Stimulated activated CD4-positive, alpha-beta T cell treated with anti-CD3 and anti-CD28 coated beads, TNF-alpha, amount 100 ng/mL, for 1 hour (primary cell): ENCODE measurements at places on chromosomes 12 and 14.
A peak's percentile ranks its signal among the peaks of the same experiment; 100 is the strongest.

GRCh38 chr14:38505221-38505972, 249.5 kb upstream of the CLEC14A start:
- DNase-seq = no peak

DNA sequence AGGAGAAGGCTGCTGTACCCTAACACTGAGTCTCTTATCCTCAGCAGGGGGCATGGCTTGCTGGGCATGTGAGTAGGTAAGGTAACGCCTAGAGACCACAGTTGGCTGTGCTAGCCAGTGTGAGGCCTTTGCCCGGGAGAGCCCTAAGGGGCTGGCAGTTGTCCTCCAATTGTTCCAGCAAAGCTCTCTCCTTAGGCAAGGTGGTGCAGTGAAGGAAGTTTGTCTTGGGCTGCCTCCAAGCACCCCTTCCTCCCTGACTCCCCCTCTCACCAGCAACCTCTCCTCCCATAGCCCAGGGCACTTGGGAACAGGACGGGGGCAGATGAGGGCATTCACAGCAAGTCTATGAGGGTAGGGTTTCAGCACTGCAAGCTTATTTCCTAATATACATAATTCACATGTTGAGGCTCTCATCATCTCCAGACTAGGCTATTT, 23.0 kb downstream of the LACRT start:
- no peak for DNase-seq

- no peak for DNase-seq
Measured at GRCh38 chr12:130615861-130616345, 100.2 kb downstream of the RIMBP2 start.

GRCh38 chr12:118649765-118650585, 273.6 kb downstream of the SUDS3 start:
- no peak for DNase-seq

DNA sequence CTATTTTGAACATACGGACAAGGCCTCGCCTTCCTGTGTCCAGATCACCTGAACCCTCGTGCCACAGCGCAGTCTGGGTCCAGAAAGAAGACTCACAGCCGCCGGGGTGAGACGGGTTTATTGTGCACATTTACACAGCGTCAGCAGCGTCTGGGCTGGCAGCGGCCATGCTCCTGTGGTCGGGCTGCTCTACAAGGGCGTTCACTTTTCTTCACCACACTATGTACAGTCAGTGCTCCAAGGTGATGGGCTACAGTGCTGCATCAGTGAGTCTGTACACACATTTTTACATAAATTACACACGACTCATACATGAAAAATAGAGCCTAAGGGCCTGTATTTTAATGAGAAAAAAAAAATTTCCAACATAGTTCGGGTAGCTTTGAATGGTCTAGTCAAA, 18.0 kb downstream of the ZFYVE21 start:
- no peak for DNase-seq

DNA sequence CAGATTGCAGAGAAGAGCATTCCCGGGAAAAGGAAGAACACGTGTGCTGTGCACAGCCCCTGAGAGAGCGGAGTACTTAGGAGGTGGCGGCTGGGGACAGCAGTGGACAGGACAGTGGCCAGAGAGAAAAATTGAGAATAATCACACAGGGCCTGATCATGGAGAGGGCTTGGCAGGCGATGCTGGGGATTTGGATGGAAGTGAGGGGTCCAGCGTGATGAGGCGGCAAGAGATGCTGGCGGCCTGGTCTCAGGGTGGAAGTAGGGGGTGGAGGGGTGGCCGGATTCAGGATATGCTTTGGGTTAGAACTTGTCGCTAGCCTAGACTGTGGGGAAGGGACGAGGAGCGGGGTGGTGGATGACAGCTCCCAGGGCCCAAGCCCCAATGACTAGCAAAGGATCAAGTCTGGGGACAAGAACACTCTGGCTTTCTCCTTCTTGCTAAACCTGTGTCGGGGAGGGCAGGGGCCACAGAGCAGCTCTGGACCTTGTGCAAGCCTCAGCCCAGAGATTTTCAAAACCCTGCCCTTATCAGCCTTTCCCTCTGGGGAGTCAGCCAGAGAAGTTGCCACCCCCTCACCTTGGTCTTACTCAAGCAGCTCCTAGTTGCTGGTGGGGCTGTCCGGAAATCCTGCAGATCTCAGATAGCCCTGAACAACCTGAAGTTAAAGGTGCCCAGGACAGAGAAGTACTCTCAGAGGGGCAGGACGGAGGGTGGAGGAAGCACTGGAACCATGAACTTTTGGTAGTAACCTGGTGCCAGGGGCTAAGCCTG, 1.3 kb downstream of the HVCN1 start:
- DNase-seq = no peak

DNA sequence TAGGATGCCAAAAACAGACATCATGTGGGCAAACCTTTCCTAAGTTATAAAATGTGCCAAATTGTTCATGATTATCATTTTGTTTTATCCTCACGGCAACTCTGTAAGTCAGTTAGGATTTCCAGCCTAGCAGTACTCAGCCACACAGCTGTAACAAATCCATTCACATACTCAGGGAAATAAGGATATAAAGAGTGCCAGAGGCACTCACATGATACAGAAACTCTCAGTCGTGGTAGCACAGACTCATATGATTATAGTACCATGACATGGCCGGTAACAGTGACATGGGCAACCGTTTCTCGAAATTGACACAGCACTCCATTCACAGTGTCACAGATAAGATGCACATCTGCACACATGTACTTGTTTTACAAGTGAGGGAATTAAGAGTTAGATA, 344.2 kb downstream of the LRIG3 start:
- no peak for DNase-seq

DNA sequence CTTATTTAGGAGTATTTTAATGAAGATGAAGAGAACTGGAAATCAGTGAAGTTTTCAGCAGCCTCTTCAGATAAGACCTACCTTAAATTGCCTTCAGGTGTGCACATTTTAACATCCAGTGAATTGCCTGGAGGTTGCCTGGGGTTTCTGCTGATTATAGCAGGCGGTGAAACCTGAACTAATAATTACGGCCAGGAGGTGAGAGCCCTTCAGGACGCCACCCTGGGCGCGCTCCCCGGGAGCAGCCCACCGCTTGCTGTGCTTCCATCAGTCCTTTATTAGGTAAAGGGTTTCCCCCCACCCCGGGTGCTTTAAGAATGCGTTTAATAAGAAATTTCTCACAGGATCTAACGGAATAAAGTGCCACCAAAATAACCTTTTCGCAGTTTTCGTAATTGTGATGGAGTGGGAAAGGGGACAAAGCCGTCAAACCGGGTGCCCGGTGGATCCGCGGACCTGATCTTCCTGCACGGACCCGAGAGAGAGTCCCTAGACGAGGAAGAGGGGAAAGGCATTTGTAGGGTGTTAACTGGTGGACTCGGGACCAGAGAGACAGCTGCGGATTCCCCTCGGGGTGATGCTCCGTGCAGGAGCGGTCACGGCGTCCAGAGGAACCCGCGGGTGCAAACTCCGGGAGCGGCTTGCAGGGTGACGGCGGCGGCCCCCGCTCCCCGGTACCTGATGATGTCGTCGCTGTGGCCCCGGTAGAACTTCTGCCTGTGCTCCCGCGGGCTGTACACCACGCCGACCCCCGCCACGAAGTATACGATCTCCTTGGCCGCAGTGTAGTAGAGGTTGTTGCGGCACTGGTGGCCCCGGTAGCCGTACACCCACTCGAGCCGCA, 902 bp downstream of the EML5 start:
- DNase-seq = no peak

DNA sequence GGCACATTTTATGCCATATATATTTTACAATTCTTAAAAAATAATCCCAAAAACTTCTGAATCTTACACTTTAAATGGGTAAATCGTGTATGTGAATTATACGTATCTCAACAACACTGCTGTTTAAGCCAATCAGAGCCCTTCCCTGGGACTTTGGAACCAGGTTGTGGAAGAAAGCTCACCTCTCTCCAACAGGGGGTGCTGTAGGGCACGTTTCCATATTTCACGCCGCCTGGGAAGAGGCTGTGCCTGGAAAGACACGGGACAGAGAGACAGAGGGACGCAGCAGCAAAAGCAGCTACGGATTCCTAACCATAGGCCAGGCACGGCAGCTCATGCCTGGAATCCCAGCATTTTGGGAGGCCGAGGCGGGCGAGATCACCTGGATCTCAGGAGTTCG, 29.4 kb upstream of the FBRSL1 start:
- DNase-seq = no peak

GRCh38 chr12:52988898-52989297, 17.4 kb upstream of the EIF4B start:
- DNase-seq = no peak

- peak; percentile 80 for DNase-seq
Measured at GRCh38 chr12:121776190-121777098, 17.0 kb downstream of the RHOF start.

- DNase-seq = no peak
Measured at GRCh38 chr12:12466157-12466556, 96.5 kb downstream of the DUSP16 start.

- no peak for DNase-seq
Measured at GRCh38 chr14:100416081-100416680, 93.0 kb downstream of the SLC25A47 start.

GRCh38 chr14:92651106-92651757, 97.2 kb downstream of the LGMN start:
- DNase-seq = peak; percentile 61

- no peak for DNase-seq
Measured at GRCh38 chr12:109967383-109968031, 28.7 kb downstream of the GIT2 start.

DNA sequence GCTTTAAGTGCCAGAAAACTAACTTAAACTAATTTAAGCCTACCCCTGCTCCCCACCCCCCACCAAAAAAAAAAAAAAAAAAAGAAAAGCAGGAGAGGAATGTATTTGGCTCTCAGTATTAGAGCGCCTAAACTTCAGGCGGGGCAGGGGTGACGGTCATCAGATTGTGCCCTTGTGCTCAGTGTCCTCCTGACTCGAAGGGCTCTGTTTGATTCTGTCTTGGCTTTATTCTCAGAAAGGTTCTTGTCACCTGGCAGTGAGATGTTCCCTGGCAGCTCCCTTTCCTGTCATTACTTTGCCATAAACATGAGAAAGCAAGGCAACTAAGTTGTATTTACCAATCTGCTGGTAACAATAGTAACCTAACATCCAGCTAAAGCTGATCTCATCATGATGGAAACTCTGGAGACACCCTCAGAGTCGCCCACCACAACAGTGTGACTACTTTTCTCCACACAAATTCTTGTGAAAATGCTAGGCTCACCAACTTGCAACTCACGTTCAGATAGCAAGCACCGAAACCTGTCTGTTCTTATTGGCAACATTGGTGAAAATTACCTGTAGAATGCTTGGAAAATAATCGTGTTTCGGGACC, 39.0 kb upstream of the WNK1 start:
- DNase-seq = no peak

GRCh38 chr14:98822917-98823316, 449.1 kb downstream of the BCL11B start:
- DNase-seq = no peak

GRCh38 chr14:66603945-66604344, 96.0 kb downstream of the GPHN start:
- no peak for DNase-seq

DNA sequence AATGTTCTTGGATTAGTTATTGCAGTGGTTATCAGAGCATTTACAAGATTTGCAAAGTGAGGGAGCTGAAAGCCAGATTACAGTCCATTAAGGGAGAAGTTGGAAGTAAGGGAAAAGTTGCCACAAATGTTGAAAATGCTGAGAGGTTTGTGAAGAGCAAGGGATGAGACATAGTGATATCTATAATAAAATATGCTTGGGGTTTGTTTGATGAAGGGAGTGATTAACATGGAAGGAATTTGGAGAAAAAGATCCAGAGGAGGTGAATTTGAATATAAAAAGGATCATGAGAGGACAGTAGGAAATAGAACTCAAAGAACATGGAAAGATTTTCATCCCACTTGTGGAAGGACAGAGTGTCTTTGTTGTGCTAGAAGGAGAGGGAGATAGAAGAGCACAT, 19.3 kb upstream of the CCER1 start:
- no peak for DNase-seq

DNA sequence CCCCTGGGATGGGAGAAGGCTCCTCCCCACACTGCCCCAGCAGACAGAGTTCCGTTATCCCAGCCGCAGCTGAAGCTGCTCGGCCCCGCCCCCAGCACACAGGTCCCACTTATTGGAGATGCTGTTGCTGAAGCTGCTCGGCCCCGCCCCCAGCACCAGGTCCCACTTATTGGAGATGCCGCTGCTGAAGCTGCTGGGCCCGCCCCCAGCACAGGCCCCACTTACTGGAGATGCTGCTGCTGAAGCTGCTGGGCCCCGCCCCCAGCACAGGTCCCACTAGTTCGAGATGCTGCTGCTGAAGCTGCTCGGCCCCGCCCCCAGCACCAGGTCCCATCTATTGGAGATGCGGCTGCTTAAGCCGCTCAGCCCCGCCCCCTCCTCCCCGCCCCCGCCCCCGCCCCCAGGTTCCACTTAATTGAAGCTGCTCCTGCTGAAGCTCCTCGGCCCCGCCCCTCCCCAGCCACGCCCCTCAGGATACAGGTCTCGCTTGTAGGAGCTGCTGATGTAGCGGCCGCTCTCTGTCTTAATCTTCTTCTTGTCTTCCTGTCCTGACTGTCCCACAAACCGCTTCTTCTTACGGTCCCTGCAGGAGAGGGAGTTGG, 12.0 kb downstream of the CFAP73 start:
- no peak for DNase-seq

GRCh38 chr12:82474798-82475184, 116.5 kb downstream of the METTL25 start:
- no peak for DNase-seq

DNA sequence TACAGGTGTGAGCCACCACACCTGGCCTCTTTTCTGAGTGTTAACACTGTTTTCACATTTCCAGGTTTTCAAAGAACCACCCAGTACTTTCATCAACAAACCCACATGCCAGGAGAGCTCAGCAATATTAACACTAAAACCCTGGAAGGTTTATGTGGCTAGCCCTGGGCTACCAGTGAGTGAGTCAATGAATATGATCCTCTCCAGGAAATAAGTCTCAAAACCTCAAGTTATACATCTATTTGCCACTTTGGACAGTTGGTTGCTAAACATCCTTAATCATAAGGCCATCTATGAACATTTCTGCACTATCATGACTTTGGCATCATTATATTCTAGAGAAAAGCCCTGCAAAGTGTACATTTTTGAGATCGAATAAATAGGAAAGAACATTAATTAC, 6.3 kb upstream of the CDKL1 start:
- DNase-seq = no peak

DNA sequence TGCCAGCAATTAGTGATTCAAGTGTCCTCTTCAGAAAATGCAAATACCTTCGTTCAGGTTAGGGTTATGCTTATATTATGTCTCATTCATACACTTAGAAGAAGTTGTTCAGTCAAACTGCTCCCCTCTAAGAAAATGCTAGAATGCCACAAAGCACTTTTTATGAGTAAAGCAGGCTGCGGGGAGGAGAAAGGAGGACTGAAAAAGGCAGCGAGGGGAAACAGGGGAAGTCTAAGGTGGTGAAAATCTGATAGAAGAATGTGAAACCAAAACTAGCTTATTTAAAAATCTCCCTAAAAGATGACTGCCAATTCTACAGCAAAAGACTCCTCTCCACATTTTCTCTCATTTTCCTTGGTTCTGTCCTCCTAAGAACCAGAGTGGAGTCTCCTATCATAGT, 70.1 kb downstream of the PRKD1 start:
- no peak for DNase-seq

- no peak for DNase-seq
Measured at GRCh38 chr12:82873309-82873708, 186.6 kb downstream of the TMTC2 start.

- no peak for DNase-seq
Measured at GRCh38 chr12:62711631-62712241, 223.2 kb downstream of the PPM1H start.
